ENCODE measurements at places on chromosomes 5 and 9.

- no peak for DNase-seq
Measured at GRCh38 chr5:133116601-133117000, 64.8 kb downstream of the HSPA4 start.

DNA sequence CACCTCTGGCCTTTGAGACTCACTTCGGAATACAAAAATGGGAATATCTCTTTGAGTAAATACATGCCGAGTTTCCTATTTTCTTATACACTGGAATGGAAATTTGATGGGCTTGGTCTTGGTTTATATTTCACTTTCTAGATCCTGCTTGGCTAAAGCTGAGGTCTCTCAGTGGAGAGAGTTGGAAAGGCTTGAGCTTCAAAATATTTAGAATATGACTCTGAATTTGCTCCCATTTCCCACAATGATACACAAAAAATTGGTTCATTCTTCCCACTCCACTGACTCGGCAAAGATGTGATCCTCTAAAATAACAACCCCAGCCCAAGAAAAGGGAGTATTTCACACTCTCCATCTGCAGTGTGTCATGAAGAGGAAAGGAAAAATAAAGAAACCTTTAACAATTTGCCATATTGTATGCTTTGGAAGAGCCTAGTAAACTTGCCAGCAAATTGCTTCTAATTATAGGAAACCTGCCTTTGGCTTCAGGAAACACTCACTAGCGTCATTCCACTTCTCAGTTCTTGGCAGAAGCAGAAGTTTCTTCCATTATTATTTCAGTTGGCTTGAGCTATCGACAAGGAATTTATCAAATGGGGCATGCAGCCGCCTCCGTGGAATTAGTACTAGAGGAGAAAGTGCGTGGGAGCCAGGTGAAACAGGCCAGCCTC, 302.9 kb downstream of the NSG2 start:
- DNase-seq, result no peak

DNA sequence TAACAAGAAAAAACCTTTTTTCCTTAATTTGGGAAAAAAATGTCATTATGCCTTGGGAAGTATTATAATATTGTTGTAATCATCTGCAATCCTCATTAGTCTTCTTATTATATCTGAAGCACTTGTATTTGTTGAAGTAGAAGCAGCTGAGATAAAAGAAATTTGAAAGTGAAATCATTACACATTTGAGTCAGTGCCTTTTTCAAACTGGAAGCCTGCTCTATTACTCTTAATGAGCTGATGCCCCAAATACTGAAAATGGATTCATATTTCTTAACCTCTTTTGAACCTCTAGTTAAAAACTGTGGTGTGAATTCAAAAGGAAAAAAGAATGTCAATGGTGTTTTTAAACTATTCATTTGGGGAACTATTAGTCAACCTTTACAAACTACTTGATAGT, 1027.7 kb downstream of the NR2F1-AS1 start:
- DNase-seq, result no peak

GRCh38 chr9:81759680-81760215, 70.4 kb upstream of the TLE1 start:
- no peak for DNase-seq

DNA sequence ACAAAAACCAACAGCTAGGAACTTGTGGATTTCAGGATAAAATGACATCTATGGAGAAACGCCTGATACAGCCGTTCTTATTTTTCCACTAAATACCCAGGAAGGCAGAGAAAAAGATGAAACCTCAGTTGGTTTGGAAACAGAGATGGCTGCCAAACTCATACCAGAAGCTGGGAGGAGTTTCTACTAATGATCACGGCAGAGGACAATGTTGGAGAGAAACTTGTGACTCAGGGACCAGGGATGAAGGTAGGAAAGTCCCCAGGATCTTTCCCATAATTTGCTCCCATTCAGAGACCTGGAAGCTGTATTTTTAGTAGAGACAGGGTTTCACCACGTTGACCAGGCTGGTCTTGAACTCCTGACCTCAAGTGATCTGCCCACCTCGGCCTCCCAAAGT, 187.1 kb upstream of the IER5L start:
- DNase-seq, result no peak

GRCh38 chr5:151592855-151593408, 1.8 kb upstream of the FAT2 start:
- DNase-seq, result peak; percentile 7
